Progenitor cell of endocrine pancreas (in vitro differentiated cells): ENCODE measurements at places on chromosomes 13 and 19.
A peak's percentile ranks its signal among the peaks of the same experiment; 100 is the strongest.

GRCh38 chr13:110127986-110128511, 178.9 kb downstream of the COL4A1 start:
- DNase-seq, result no peak

DNA sequence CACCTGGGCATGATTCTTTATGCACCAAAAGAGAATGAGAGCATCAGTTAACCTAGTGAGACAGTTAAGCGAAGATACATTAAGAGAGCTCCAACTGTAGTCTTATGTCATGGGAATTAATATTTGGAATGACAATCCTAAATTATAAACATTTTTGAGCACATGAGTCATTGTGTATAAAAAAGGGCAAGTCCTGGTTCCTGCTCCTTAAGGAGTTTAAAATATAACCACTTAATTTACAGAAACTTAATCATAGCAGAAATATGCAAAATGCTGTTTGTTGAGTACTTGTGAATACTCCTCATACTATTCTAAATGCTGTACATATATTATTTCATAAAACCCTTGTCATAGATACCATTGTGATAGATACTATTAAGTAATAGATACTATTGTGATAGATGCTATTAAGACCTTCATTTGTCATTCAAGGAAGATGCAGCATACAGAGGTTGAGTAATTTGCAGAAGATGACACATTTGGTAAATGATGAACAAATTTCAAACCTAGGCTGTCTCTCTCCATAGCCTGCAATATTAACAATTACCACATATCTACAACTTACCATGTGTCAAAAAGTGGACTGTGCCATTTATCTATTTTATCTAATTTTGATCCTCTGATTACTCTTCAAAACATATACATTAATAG, 301.0 kb downstream of the TBC1D4 start:
- no peak for DNase-seq

DNA sequence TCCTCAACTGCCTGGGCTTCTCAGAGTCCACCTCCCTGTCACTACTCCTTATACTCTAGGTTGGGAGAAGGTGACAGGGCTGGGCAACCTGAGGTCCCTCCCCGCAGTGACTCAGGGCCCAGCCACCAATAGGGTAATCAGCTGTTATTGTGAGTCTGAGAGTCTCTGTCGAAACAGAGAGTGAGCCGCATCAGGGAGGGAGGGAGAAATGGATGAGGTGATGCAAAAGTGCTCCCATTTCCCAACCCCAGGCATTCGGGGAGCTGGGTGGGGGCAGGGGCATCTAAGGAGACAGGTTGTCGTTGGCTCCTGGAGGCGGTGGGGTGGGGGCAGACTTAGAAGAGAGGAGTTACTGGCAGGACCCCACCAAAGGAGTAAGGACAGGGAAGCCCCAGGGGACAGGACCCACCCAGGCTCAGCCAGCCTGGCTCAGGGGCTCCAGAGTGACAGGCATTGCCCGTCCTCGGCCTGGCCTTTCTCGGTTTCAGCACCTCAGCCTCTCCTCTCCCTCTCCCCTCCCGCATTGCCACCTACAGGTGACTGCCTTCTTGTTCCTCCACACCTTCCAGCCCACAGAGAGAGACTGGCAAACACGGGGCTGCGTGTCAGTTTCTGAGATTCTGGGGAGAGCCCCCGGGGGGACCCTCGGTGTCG, at the start of gene DMKN:
Gene DMKN (minus strand): TSS at position 22 of the 654 bp plus-strand sequence. CDS start 174 bp downstream, outside the sequence.
- no peak for DNase-seq

- no peak for DNase-seq
Observed at GRCh38 chr13:95027638-95028037, 273.6 kb downstream of the ABCC4 start.

GRCh38 chr13:98565726-98566565, 11.0 kb downstream of the STK24 start:
- DNase-seq, result no peak

- DNase-seq, result peak; percentile 61
Observed at GRCh38 chr19:46715975-46716671, 791 bp downstream of the PRKD2 start.

DNA sequence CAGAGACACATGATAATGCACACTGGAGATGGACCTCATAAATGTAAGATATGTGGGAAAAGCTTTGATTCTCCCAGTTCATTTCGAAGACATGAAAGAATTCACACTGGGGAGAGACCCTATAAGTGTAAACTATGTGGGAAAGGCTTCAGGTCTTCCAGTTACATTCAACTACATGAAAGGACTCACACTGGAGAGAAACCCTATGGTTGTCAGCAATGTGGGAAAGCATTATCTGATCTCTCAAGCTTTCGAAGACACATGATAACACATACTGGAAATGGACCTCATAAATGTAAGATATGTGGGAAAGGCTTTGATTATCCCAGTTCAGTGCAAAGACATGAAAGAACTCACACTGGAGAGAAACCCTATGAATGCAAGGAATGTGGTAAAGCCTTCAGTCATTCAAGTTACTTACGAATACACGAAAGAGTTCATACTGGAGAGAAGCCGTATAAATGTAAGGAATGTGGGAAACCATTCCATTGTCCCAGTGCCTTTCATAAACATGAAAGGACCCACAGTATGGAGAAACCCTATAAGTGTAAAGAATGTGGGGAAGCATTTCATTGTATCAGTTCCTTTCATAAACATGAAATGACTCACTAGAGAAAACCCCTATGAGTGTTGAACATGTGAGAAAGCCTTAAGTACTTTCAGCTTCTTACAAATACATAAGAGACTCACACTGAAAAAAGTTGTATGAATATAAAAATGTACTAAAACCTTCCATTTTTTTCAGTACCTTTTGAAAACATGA, 14.7 kb downstream of the ZNF441 start:
- DNase-seq, result no peak

GRCh38 chr13:93715866-93716265, 489.3 kb downstream of the GPC6 start:
- no peak for DNase-seq

- DNase-seq, result no peak
Observed at GRCh38 chr13:76687467-76687866, 198.7 kb downstream of the KCTD12 start.

DNA sequence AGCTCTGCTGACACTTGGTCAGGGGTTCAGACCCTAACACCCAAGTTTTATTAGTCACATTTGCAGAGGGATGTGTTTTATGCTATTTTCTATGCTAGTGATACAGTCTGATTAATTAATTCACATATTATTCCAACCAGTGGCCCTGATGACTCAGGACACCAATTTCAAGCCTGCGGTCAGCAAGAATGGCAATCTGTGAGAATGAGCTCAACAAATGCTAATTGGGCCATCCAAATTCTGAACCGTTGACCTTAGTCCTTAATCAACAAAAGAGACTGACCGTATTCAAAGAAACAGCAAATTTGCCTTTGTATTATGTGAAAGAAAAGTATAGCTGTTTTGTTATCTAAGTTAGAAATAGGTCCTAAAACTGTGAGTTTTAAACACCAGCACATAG, 9.6 kb upstream of the KL start:
- DNase-seq, result no peak

DNA sequence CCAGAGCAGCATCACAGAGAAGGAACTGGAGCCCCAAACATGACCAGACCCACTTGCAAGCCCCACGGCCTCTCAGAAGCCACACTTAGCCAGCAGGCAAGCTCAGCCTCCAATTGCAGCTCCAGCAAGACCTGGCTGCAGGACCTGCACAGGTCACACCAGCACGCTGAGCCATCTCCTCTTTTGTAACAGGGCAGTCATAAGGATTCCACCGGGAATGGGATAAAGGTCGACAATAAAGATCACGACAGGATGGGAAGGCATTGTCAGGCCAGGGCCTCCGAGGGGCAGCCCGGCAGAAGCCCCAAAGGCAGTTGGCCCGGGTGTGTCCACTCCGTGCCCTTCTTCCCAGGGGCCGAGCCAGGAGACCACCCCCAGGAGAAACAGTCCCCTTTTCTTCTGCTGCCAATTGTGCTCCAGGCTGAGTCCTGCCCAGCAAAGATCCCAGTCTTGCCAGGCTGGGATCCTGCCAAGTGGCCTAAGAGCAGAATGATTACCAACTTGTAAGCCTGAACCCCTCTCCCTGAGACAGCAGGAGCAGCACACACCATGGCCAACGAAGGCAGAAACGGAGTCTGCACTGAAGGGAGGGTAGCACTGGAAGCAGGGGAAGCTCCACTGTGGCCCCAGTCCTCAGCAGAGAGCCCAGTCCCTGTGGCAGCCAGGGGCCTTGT, 12.5 kb downstream of the PEPD start:
- DNase-seq, result no peak

DNA sequence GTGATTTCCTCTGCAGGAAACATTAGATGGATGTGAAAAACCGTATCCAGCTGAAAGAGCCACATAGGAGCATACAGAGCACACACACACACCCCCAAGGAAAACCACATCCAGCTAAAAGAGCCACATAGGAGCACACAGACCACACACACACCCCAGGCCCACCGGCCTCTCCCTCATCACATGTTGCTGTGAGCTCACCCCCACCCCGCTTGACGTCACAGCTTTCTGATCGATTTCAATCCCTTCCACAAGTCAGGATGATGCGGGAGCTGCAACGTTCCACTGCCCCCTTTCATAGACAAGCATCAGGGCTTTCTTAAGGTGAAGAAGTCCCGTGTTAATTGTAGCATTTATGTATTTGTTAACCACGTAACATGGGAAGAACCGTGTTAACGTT, 72.4 kb upstream of the SOX1 start:
- no peak for DNase-seq

DNA sequence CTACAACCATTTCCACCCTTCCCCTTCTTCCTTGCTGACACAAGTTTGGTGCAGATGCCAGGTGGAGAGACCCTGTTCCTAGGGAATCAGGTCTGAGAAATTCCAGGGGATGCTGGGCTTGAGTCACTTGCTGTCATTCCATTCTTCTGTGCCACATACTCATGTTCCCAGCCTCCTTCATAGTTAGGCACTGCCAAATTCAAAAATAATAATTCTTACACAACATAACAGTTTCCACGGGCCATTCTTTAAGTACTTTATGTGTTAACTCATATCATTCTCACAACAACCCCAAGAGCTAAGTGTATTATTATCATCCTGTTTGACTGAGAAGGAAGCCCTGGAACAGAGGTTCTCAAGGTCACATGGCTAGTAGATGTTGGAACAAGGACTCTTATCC, 27.1 kb upstream of the POMP start:
- no peak for DNase-seq

- no peak for DNase-seq
Observed at GRCh38 chr13:49711218-49711863, 20.1 kb upstream of the EBPL start.

GRCh38 chr19:40228346-40228745, 1.9 kb upstream of the CCNP start:
- DNase-seq, result no peak

DNA sequence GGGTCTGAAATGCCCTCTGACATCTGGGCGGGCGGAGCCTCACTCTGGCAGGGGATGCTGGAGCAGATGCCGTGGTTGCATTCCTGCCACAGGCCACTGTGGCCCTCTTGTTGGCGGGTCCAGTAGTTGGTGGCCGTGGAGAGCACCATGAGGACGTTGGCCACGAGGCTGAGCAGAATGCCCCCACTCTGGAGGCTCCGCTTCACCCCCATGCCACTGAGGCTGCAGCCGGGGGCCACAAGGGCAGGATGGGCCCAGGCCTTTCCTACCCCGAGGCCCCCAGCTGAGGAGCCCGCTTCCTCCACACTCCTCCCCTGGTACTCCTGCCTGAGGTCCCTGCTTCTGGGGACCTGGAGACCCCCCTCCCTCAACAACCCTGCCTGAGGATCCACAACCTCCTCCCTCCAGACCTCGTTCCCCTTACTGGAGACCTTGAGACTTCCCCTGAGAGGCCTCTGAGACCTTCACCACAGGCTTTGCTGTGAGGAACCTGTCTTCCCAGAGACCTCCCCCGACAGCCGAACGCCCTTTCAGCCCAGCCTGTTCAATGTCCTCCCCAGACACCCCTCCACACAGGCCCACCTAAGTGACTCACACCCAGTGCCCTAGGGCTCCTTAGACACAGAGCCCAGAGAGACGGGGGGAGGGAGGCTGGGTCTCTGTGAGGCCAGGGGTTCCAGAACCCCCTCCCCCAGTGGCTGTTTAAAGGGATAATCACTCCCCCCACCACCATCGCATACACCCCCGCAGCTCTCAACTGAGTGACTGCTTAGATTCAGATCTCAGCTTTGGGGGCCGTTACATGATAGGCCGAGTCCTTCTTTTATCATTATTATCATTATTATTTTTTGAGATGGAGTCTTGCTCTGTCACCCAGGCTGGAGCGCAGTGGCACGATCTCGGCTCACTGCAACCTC, at the start of gene CLDND2:
Gene CLDND2 (minus strand): TSS at position 638 of the 917 bp plus-strand sequence. CDS start 426 bp downstream, at position 212.
- no peak for DNase-seq

DNA sequence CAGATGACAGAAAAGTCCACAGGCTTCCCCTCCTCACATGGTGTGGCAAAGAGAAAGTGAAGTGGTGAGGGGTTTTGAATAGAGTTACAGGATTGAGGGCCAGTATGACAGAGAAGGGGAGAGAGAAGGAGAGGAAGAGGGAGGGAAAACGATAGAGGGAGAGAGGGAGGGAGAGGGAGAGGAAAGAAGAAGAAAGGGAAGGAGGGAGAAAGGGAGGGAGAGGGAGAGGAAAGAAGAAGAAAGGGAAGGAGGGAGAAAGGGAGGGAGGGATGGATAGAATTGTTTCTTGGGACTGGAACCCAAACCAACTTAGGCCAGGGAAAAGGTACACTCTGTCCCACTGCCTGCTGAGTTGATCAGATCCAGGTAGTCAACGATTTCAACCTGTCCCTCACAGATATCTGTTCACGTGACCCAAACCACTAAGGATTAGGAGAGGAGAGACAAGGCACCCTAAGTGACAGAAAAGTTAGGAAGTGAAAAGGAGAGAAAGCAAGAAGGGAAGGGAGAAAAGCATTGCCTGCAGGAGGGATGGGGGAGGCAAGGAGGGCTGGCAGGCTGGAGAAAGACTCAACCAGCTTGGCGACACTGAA, 8.1 kb upstream of the IGFL3 start:
- DNase-seq, result no peak

GRCh38 chr19:40560092-40560507, 16.6 kb upstream of the SHKBP1 start:
- no peak for DNase-seq

DNA sequence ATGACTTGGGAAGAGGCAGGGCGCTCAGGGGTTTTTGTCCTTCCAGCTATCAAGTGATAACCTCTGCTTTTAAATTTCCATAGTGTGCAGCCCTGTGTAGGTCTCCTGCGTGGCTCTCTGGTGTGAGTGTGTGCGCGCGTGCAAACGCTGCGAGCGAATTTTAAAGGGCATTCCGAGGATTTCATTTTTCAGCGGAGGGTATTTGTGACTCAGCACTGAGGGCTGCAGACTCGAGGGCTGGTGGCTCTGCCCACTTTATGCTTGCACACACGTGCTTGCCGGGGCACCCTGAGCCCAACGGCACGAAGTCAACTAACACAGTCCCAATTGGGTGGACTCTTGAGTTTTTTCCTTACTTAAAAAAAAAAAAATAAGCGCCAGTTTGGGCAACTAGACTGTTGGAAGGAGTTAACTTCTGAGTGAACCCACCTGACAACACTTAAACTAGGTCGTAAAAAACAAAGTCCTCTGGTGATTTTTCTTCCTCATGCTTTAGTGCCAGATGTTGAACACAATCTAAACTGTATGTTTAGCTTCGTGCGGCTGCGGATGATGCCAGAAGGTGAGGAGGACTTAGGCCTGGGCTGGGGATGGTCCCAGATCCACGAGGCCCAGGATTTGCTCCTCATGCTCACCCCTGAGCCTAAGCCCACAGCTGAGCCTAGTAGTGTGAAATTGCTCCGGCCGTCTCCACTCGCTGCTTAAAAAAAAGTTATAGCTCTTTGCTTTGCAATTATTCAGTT, 2.1 kb downstream of the FGF9 start:
- DNase-seq, result no peak

- no peak for DNase-seq
Observed at GRCh38 chr13:101516262-101516661, 63.8 kb downstream of the ITGBL1 start.

GRCh38 chr13:99948907-99949678, 22.5 kb downstream of the ZIC5 start:
- DNase-seq, result no peak
